ENCODE measurements at places on chromosomes 6 and 20.

- DNase-seq: no peak
Observed at GRCh38 chr6:168960551-168961263, 292.9 kb downstream of the THBS2 start.

DNA sequence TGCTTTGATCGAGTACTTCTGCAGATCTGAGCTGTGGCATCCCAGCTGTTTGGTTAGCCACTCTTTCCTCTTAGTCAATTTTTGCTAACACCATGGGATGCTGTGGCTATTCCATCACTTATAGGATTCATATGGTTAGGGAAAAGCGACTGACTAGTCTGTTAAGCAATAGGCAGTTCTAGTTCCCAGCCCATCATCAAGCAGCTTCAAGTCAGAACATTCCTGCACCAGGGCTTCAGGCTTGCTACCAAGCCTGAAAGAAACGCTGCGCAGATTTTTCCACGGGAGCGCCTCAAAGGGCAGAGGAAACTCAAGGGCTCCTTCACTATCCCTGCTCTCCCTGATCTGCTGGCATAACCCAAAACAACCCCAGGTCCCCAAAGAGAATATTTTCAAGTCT, 159.8 kb upstream of the SUPT3H start:
- DNase-seq: no peak

GRCh38 chr6:170097505-170098427, 193.1 kb downstream of the DLL1 start:
- DNase-seq: no peak

- DNase-seq: no peak
Observed at GRCh38 chr20:46212876-46213275, 94.8 kb downstream of the CD40 start.

GRCh38 chr6:151014404-151015100, 149.1 kb downstream of the MTHFD1L start:
- DNase-seq: peak; percentile 72

DNA sequence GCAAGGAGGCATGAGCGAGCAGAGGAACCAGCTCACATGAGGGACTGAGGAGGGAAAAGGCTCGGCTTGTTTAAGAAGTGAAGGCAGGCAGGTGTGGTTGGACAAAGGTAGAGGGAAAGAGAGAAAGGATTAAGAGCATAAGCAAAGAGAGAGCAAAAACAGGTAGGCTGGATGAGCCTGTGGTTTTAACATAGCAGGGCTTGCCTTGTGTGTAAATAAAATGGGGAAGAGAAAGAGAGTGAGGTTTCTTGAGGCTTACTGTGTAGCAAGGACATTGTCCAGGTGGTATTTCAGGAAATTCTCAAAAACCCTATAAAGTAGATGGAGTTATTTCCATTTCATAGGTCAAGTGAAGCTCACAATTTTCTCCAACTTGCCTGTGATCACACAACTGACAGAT, 93.9 kb upstream of the HDAC2 start:
- no peak for DNase-seq

DNA sequence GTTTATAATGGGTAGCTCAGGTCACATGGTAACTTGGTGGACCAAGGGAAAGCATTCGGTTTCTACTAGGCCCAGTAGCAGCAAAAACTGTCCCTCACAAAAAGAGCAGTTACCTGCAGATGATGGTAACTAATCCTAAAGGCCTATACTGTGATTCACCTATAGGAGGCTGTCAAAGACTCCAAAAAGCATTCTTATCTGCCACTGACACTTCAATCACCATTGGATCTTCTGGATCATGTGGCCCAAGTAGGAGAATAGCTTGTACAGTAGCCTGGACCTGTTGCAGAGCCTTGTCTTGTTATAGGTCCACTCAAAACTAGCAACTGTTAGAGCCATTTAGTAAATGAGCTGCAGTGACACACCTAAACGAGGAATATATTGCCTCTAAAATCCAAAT, 23.2 kb upstream of the FILIP1 start:
- no peak for DNase-seq

DNA sequence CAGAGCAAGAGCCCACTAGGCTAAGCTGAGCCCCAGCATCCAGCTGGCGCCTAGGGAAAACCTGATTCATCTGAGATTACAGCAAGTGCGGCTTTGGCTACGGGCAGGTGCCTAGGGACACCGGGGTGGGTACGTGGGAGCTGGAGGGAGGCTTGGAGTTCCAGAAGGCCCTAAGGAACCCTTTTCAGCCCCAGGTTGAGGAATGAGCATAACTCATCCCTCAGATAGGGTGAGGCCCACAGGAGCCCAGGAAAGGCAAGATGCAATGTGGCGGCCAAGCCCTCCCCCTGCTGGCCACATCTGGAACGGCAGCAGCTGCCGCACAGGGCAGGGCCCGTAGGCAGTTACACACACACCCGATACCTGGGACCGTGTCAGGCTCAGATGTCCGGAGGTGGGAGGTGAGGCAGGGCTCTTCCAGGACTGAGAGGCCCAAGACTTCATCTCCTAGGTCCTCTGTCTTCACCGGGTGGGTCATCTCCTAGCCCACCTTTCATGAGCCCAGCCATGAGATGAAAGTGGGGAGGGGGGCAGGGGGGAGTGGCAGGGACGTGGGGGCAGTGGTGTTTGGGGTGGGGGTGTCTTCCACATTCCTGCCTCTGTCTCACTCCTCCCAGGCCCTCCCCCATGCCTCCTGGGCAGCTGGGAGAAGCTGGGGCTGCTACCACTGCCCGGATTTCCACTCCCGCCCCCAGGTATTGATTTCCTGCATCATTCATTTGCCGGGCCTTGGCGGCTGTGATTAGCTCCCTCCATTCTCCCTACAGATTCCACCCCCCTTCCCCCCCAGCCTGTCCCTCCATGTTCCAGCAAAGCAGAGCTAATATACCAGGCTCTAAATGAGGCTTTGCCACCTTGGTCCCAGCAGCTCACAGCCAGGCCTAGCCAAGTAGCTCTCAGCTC, 5.5 kb downstream of the MDGA1 start:
- peak; percentile 84 for DNase-seq

GRCh38 chr20:24979036-24979960, 13.3 kb downstream of the APMAP start:
- DNase-seq: no peak

DNA sequence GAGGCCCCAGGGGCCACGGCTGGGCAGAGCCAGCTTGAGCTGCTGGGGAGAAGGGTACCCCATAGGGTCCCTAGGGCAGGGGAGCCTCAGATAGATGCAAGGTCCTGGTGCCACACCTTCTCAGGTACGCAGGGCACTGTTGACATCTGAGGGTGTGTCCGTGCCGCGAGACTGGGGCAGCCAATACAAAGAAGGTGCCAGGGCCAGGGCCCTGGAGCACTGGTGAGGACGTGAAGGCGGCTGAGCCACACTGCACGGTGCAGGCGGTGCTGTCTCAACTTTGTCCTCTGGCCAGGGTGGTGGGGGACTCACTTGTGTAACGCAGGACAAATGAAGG, 649 bp upstream of the LRRC73 start:
- DNase-seq: no peak

GRCh38 chr6:18317850-18318249, 53.5 kb upstream of the DEK start:
- DNase-seq: no peak

All from B cell (primary cell).